Fibroblast of skin of left biceps (primary cell): ENCODE measurements at places on chromosomes 13 and 19.
A peak's percentile ranks its signal among the peaks of the same experiment; 100 is the strongest.

- DNase-seq, result no peak
Observed at GRCh38 chr19:11247391-11247790, 8.0 kb downstream of the ANGPTL8 start.

GRCh38 chr13:110780422-110780821 is 66.9 kb downstream of the ING1 start:
- no peak for DNase-seq

DNA sequence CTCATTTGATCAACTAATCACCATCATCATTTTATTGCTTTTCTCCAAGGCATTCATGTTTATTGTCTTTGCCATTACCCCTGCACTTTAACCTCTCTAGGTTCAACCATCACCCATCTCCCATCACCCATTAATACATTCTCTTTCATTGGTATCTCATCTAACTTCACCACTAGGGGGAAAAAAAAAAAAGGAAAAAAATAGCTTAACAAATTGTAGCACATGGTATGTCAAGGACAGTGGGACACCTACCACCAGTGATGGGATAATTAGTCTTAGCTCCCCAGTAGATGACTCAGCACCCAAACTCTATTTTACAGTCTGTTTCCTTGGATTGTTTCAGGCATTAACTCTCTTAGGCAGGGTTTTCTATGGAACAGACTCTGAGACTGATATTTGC is 1770.2 kb upstream of the MIR17HG start:
- no peak for DNase-seq

GRCh38 chr19:34120141-34120540 is 52.2 kb upstream of the LSM14A start:
- no peak for DNase-seq

DNA sequence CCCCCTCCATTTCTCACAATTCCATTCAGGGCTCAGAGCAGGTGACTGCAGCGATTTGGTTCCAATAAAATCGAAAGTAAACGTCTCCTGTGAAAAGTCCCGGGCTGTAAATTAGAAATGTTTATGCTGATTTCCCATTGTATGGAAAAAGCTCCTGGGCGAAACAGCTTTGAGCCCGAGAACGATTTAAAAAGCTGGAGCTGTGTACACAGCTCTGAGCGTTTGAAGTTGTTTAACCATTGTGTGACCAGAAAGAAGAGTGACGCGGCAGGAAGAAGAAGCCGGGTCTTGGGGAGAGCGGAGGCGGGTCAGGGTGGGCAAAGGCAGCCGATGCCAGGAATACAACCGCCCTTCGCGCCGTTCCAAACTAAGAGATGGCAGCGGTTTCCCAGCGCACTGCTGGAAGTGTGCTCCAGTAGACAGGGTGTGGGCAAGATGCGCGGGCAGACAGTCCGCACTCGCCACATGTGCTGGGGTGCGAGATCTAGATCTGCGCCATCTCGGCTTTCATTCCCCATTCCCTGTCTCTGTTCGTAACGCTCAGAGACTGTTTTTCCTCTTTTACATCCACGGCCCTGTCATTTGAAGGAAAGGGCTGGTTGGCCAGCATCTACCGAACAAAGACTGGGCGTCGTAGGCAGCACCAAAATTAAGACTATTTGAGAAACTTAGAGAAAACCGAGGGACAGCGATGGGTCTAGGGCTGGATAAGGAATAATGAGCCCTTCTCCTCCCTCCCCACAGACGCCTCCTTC is 960 bp upstream of the GSX1 start:
- DNase-seq, result no peak

GRCh38 chr13:85588359-85588758 is 210.9 kb downstream of the SLITRK6 start:
- DNase-seq, result no peak

GRCh38 chr13:74485757-74486156 is 351.6 kb upstream of the KLF12 start:
- DNase-seq, result no peak

DNA sequence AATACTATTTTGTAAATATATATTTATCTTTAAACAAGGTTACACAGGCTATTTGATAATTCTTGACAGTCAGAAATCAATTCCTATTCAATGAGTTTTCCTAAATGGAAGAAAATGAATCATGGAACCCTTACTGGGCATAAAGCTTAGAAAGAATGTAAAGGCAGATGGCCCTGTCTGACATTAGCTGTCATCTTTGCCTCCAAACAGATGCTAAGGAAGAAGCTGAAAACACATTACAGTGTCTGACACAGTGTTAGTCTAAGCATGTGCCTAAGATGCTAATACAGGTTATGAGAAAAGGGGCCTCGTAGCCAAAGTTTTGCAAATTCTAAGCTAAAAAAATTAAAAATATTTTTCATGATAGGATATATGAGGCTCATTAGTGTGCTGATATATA is 112.8 kb downstream of the ITGBL1 start:
- DNase-seq, result no peak

DNA sequence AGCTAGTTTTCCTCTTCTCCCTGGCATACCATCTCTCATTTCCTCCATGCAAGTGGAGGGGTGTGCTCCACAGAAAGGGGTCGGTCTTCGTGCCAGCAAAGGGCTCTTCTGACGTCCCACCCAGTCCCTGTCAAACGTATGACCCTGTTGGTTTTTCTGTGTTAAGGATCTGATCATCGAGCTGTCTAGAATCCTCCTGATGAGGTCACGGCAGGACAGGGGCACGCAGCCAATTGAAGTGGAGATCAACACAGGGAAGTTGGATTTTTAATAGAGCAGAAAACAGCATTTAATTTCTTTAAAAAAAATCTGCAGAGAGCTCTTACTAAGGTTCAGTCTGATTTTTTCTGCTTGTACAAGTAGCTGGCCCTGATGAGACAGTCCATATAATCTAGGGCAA is 339.4 kb downstream of the TEX29 start:
- DNase-seq, result no peak

DNA sequence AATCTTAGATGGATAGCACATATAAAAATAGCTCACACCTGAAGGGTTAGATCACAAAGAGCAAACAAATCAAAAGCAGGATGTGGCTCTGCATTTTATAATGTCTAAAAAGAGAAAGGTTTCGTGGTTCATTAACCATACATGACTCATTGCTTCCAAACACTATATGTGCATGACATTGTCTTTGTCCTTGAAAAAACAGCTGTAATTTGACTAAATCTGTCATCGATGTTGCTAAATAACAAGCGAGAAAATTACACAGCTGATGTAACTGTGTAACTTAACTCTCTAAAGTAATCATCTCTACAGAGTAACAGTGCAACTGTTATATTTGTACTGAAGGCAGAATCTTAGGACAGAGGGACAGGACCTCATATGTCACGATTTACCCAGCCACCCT is 383.1 kb upstream of the GPC6 start:
- peak; percentile 48 for DNase-seq

GRCh38 chr13:100100115-100100879 is 11.4 kb downstream of the PCCA start:
- DNase-seq, result no peak

DNA sequence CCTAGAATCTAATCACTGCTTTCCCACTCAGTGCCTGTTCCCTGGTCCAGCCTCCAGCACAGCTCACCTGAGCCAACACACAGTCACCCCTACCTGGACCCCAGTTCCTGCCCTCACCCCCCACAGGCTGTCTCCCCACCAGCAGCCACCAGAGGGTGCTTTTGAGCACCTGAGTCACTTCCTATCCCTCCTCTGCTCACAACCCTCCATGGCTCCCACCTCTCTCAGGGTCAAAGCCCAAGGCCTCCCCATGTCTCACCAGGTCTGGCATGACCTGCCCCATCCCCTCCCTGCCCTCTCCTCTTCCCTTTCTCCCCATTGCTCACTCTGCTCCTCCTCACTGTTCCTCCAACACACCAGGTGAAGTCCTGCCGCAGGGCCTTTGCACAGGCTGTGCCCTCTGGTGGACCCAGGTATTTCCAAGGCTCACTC is 7.1 kb upstream of the DPP9 start:
- DNase-seq, result no peak

GRCh38 chr19:18490728-18491127 is 31.1 kb downstream of the ELL start:
- DNase-seq, result no peak

DNA sequence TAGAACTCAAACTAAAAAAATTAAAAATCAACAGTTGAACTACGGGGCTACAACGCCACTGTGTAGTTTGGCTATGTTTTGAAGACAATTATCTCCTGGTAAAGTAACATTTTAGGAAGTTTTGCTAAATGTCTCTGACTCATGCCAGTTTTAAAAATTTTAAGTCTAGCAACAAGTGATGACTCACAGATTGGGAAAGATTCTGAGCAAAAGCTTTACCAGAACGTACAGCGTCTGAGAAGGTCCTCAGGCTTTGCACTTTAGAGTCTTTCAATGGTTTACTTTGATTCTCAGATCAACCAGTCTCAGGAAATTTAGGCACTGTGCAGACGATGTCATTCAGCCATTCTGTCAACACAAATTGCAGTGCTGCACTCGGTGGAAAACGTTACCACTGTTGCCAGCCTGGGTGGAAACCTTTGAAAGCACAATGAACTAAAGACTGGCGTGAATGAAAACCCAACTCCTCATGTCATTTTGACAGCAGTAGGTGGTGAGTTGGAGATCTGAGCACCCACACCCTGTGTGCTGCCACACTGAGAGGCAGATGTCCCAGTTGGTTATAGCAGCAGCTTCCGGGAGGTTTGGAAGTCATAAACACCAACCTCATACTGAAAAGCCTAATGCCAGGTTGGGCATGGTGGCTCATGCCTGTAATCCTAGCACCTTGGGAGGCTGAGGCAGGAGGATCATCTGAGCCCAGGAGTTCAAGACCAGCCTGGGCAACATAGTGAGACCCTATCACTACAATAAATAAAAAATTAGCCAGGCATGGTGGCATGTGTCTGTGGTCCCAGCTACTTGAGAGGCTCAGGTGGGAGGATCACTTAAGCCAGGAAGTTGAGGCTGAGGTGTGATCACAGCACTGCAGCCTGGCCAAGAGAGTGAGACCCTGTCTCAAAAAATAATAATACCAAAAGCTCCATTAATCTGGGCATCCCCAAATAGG is 6.3 kb upstream of the WTIP start:
- DNase-seq, result peak; percentile 52

- DNase-seq, result peak; percentile 5
Observed at GRCh38 chr13:46831588-46832194, 34.7 kb upstream of the ESD start.

DNA sequence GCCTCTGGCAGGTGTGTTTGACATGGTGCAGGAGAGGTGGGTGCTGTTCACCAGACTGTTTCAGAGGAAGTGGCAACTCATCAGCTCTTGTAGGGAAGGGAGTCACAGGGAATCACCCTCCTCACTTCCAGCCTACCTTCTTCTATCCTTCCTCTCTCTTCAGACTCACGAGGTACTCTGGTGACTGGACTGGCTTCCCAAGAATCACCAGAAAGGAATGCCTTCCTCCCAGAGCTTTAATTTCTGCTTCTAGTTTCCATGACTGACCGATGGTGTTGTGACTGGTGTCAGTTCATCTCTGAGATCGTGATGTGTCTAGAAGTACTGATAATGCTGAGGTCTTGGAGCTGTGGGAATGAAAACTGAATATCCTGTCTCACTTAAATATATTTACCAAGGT is 247.3 kb downstream of the KCTD12 start:
- no peak for DNase-seq

- DNase-seq, result no peak
Observed at GRCh38 chr13:73230716-73231115, 171.9 kb downstream of the KLF5 start.

DNA sequence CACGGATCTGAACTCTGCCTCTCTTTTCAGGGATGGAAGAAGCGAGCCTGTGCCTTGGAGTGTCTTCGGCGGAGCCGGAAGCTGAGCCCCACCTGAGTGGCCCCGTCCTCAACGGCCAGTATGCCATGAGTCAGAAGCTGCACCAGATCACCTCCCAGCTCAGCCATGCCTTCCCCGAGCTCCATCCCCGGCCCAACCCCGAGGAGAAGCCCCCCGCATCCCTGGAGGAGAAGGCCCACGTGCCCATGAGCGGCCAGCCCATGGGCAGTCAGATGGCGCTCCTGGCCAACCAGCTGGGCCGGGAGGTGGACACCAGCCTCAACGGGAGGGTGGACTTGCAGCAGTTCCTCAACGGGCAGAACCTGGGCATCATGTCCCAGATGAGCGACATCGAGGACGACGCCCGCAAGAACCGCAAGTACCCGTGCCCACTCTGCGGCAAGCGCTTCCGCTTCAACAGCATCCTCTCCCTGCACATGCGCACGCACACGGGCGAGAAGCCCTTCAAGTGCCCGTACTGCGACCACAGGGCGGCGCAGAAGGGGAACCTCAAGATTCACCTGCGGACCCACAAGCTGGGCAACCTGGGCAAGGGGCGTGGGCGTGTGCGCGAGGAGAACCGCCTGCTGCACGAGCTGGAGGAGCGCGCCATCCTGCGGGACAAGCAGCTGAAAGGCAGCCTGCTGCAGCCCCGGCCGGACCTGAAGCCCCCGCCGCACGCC is 71.5 kb downstream of the ZNF536 start:
- DNase-seq, result no peak
